ENCODE measurements at places on chromosomes 1 and 21.

DNA sequence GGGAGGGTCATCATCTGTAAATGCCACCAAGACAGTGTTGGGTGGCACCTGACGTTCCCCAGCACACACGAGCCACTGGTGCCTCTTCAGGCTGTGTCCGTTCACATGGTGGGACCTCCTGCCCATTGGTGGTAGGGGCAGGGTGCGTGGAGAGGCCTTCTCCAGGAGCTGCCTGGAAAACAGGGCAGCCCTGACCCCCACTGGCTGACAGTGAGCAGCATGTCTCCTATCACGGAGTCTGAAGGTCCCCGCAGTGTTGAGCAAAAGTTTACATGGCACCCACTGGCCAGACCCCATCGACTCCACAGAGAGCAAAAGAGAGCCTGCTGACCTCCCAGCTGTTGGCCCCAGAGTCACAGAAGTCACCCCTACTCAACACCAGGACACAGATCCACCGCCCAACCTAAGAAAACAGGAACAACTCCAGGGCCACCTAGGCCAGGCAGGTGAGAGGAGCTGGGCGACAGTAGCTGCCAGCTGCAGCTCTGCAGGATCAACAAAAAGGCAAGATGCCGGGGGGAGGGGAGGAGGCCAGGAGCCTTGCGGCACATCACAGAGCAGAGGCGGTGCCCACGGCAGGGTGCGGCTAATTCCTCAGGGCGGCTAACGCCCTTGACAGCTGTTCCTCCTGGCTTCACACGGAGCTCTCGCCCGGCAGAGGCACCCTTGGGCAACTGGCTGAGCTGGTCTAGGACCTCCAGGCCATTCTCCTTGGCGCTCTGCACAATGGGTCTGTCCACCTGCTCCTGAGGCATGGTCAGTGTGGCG, 14.4 kb upstream of the IFI6 start:
- no peak for DNase-seq

DNA sequence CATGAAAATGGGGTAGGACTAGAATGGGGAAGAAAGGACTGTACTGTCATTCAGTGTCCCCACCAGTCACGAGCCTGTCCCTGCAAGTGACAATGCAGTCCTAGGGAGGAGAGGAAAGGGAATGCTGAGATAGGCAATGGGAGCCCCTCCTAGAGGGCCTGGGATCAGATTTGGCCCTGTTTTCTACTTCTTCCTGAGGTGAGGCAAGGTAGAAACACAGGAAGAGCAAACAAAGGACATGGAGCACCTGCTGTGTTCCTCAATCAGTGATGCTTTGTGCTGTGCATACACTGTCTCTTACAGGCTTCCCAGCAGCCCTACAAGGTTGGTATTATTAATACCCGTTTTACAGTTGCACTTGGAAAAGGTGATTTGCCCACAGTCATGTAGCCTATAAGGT, 6.1 kb downstream of the FABP3 start:
- DNase-seq: no peak

DNA sequence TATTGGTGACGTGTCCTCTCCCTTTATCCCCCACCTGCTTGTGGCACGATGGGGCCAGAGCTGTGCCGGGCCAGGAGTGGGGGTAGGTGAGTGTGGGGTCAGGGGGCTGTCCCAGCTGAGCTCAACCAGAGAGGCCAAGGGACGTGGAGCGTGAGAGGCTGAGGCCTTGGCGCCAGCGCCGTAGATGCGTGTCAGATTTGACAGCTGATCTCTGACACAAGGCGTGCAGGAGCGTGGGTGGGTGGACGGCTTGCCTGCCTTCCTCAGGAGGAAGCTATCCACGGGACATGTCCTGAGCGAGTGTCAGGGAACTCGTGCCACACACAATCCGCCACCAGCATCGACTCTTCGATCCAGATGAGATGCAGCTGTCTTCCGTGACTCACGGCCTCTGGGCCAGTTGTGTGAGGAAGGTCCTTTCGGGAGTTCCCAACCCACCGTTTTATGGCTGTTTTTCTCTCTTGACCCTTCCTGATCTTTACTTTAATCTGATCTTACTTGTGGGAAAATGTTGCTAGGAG, 56.7 kb downstream of the SPSB1 start:
- no peak for DNase-seq

- DNase-seq: no peak
Observed at GRCh38 chr1:89191314-89191713, 7.4 kb downstream of the GBP4 start.

DNA sequence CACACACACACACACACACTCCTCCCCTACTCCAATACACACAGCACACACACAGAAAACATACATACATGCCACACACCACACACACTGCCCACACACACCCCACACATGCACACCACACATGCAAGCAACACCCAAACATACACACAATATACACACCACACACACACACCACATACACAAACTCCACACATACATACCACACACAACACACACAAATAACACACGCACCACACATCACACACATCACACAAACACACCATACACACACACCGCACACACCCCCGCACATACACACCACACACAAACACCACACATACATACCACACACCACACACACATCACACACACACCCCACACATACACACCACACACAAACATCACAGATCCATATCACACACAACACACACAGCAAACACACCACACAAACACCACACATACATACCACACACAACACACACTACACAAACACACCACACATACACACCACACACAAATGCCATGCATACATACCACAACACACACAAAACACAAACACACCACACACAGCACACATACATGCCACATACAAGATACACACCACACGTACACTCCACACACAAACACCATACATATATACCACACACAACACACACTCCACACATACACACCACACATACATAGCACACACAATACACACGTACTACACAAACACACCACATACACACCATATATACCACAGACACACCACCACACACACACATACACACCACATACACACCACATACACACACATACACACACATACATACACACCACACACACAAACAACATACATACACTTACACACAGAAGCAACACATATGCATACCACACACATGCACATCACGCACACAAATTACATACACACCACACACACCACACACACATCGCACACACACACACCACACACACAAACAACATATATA, 932 bp upstream of the RAB7B start:
- no peak for DNase-seq

DNA sequence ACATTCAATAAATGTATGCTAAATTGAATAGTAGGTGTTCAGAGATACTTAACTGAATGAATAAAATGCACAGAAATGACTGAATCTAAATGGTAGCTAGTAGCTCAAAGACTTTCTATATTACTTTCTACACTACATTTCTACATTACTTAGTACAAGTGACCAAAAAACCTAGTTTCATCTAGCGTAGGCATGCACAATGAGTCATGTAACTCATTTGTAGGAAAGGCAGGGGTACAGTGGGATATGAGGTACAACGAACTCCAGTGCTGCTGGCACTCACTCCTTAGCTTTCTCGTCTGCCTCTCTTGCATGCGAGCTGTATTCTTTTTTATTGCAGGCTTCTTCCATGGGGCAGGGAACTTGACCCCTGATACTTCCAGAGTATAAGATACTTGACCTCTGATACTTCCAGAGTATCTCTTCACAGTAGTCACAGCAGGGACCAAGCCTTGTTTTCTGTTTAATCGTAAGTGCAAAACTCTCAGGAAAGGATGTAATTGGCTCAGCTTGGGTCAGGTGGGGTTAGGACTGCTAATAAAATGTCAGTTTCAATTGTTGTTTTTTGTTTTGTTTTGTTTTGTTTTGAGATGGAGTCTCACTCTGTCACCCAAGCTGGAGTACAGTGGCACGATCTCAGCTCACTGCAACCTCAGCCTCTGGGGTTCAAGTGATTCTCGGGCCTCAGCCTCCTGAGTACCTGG, 4.9 kb upstream of the ATP2B4 start:
- no peak for DNase-seq

- DNase-seq: no peak
Observed at GRCh38 chr1:238186887-238187574, 296.3 kb upstream of the ZP4 start.

DNA sequence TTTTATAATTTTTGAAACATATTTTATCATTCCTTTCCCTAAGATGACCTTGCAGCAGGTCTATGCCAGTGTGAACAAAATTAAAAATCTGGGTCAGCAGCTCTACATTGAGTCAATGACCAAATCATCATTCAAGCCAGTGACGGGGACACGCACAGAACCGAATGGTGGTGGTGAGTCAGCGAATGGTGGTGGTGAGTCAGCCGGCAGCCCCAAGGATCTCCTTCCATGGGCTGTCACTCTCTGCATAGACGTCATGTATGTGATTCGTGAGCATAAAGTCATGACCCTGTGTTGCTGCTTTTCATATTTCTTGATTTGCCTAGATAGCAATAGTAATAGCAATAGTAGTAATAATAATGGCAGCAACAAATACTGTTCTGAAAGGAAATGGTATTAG, 26.3 kb downstream of the PER3 start:
- no peak for DNase-seq

DNA sequence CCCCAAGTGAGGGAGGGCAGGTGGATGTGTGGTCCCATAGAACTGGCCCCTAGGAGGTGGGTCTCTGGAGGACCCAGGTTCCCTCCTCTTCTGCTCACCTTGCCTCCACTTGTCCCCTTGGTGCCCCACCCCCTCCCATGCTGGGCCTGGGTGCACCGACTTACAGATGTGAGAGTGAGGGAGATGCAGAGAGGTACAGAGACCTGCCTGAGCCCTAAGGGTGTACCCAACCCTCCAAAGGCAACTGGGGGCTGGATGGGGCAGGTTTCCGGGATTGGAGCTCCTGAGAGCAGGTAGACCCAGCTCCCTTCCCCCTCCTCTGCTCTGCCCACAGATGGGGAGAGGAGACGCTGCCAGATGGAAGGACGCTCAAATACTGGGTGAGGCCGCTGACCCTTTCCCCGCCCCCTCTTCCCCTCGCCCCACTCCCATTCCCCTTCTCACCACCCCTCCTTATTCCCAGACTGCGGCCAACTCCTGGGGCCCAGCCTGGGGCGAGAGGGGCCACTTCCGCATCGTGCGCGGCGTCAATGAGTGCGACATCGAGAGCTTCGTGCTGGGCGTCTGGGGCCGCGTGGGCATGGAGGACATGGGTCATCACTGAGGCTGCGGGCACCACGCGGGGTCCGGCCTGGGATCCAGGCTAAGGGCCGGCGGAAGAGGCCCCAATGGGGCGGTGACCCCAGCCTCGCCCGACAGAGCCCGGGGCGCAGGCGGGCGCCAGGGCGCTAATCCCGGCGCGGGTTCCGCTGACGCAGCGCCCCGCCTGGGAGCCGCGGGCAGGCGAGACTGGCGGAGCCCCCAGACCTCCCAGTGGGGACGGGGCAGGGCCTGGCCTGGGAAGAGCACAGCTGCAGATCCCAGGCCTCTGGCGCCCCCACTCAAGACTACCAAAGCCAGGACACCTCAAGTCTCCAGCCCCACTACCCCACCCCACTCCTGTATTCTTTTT, 10.3 kb downstream of the TINAGL1 start:
- no peak for DNase-seq

GRCh38 chr1:215417122-215417521, 150.0 kb upstream of the KCTD3 start:
- DNase-seq: no peak

GRCh38 chr1:150280138-150280707, 2.1 kb upstream of the CIART start:
- DNase-seq: no peak

GRCh38 chr1:173023343-173023742, 27.4 kb downstream of the TNFSF18 start:
- no peak for DNase-seq

GRCh38 chr1:12811409-12811784, 19.8 kb downstream of the PRAMEF11 start:
- DNase-seq: no peak

- no peak for DNase-seq
Observed at GRCh38 chr1:171472183-171472647, 13.1 kb upstream of the PRRC2C start.

DNA sequence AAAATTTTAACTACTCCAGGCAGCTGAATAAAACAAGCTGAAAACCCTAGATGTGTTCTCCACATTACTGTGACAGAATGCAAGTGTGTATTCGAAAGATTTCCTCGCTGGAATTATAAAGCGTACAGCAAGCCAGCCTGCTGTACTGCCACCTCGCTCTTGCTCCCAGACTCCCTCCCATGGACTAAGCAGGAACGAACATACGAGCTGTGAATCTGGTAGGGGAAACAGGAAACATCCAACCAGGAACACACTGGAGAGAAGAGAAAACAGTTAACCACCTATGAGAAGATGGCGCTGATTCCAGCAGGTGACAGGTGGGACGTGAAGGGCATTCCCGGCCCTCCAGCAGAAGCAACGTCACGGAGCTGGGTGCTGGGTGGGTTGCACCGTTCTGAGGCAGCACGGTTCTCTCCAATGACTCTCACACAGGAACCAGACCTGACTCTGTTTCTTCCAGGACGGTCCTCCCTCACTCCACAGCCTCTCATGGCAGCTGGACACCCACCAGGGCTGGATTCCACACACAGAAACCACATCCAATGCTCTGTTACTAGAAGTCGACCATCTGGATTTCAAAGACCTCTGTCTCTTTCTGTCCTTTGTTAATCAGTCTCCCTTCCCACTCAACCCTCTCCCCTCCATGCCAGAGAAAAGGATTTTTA, 219.2 kb downstream of the RERE start:
- no peak for DNase-seq

DNA sequence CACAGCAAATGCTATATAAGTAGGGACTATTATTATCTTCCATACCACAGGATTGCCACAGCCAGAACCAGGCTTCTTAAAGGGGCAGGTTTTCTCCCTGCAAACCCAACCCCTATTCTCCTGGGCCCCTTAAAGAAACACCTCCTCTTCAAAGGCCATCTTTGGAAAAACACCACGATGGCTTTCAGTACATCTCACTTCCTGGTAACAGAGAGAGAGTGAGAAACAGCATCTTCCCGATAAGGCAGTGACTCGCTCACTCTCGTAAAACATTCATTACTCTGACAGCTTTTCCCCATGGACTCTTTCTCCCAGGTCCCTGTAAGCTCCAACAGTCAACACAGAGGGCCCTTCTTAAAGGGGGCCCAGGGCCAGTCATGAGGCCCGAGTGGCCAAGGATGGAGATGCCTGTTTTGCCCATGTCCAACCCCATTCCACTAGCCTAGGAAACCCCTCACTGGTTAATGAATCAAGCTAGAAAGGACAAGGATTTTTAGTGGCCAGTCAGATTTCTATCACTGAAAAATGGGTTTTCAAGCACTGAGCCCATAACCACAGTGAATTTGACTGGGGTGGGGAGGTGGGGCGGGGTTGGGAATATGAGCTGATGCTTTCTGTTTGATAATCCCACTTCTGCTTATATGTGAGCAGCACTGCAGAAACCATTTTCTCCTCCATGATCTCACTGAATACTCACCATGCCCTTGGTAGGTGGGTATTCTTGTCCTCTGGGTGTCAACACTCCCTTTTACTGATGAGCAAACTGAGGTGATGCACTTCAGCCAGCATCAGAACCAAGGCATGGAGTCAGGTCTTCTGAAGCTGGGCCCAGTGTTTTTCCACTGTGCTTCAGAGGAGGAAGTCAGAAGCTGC, 3.6 kb upstream of the NAV1 start:
- no peak for DNase-seq

- no peak for DNase-seq
Observed at GRCh38 chr1:229557200-229557850, 1.2 kb downstream of the ABCB10 start.
